ENCODE measurements at places on chromosomes 5 and 9.

GRCh38 chr9:78839252-78839651 lies 542.3 kb downstream of the PSAT1 start:
- no peak for DNase-seq

DNA sequence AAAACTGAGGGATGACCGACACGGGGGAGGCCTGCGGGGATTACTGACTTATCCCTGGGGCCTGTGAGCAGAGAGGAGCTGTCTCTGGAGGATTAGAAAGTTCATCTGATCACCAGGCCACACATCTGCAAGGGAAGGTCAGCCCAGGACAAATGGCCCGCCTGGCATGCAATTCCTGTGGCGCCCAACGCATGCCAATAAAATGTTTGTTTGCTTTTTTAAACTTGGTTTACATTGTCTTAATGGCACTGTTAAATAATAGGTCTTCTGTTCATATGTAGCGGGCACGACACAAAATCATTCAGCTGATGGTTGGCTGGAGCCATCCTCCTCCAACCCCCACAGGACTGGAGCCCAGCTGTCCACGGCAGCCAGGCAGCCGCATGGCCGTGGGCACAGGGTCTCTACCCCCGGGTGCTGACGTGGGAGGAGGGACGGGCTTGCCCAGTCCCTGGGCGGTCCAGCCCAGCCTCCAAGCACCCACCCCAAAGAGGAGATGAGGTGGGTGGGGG lies 41.0 kb upstream of the SLC12A7 start:
- no peak for DNase-seq

DNA sequence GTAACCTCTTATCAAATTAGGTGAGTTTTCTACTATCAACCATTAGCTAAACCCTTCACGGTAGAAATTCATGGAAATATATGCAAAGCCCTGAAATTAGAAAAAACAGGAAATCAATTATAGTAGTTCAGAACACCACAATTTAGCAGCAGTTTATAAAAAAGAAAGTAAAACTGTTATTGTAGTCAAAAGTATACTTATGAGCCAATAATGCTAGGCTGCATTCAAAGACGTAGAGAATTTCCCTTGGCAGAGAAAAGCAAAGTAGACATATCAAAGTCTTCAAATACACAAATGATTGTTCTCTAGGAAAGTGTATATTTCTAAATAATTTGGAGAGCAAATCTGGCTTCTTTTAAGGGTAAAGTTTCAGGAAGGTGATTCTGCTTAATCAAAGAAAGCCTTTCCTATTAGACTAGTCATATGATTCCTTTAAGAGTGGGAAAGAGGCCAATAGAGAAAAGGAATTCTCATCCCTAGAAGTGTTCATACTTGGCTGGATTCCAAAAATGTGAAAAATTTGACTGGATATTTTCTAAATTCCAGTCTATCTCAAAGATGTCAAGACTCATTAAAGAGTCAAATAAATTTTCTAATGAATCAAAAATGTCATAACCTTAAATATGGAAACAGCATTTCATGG lies 185.5 kb downstream of the SMC2 start:
- DNase-seq: no peak

DNA sequence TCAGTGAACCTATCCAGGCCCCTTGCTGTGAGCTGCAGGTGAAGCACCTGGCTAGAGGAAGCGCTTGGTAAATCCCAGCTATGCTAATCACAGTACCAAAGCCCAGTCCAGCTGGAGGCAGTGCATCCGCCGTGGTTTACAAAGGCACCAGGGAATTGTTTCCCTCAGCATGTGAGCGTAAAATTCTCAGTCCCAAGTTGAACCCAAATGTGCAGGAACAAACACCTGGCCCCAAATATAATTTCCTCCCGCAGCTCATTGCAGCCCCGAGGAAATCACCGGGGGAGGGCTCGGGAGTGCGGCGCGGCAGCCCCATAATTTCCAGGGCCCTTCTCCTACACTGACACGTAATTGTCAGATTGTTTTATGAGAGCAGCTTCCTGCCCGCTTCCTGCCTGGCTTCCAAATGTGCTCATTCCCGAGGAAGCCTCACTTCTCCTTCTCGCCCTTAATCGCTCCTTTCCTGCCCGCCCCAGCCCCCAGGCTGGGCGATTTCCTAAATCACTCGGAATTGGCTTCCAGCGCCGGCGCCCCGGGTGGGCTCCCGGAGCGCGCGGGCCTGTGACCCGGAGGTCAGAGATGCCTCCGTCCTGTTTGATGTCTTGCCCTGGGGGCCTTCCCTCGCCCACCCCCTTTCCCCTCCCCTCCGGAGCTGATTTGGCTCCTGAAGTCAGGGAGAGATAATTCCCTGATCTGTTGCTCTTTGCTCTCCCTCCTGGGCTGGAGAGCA lies 134.4 kb downstream of the FGF1 start:
- no peak for DNase-seq

GRCh38 chr9:108108852-108109448 lies 619.4 kb upstream of the KLF4 start:
- no peak for DNase-seq

DNA sequence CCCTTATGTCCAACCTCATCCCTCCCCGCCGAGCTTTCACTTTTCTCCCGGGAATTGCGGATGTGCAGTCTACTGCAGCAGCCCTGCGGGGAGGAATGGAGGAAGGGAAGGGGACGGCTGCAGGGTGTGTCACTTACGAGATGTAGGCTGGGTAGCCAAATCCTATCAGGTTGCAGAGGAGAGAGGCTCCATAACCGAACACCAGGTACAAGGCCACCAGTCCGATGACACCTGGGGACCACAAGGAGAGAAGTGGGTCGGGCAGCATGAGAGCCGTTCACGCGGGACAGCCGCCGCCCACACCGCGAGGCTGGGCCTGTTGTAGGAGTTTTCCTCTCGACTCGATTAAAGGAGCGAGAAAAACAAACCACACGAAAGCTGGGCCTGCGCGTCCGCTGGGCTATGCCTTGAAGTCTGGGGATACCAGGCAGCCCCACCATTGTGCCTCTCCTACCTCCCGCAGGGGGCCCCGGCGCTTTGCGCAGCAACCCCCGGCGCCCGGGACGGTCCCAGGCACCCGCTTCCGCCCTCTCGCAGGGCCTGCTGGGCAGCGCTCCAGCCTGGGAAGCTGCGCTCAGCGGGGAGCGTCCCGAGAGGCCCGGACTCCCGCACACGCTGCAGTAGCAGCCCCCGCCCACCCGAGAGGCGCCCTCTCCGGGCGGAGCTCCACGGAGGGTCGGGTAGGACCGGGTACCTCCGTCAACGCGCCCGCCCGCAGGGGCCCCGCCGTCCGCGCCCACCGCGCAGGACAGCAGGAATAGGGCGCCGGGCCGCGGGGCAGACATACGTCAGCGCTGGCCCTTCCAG lies 798 bp downstream of the REEP5 start:
- DNase-seq: peak; percentile 34

DNA sequence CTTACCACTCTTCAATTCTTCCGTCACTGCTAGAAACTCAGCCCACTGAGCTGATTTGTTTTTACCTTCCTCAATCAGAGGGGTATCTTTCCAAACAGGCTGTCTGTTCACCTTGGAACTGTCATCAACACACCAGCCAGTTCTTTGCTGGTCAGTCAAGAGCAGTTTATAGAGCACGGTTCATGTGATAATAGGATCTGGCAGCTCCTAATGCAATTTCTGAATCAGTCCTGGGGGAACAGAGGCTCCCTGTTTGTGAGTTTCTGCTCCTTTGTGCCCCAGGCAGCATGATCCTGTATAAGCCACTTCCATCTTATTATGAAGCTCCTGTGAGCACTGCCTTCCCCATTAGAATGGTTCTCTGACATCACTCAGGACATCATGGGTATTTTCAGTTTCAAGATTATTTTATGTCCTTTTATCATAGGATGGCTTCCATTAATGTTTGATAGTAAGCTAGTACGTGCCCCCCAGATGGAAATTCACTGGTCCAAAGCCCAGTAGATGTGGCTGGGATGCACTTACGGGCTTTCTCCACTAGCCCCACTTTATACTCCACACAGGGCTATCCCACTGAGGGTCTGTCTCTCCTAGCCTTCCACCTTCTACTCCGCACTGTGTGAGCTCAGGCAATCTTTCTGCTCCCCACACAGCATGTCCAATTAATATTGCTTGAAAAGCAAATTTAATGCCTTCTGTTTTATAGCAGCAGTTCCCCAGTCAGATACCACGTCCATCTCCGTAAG lies 85.5 kb upstream of the SPIN1 start:
- no peak for DNase-seq

GRCh38 chr9:129030191-129030590 lies 2.1 kb upstream of the SH3GLB2 start:
- no peak for DNase-seq

DNA sequence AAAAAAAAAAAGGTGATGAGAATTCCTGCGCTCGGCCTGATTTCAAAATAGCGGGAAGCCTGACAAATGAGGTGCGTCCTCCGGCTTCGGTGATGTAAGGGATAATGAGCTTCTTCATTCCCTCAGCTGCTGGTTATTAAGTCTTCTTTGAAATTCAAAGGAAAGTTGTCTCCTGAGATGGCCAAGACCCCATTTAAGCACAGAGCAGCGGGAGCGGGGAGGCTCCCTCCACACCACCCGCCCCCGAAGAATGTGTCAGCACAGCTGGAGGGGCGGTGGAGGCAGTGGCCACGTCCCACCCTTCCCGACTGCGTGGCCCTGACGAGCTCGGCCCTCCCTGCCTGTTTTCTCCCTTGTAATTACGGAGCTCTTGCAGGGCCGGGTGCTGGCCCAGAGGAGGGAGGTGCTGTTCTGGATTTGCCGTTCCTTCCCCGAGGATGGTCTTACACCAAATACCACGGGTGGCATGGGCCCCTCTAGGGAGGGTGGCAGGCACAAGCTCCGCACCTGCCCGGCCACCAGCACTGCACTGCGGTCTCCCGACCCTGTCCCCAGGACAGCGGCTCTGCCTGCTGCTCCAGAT lies 31.0 kb downstream of the SLC9A3 start:
- DNase-seq: no peak

DNA sequence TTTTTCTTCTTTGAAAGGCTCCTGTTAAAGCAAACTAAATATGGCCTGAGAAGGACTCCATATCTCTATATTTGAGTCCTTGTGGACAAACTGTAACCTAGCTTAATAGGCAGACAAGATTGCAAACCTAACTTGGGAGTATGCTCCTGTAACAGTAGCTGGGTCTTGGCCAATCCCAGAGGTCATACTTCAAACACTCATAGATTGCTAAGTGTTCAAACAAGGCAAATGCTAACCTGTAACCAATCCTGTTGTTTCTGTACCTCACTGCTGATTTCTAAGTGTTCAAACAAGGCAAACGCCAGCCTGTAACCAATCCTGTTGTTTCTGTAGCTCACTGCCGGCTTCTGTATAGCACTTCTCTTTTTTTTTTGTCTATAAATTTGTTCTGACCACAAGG lies 50.6 kb upstream of the CLK4 start:
- no peak for DNase-seq

DNA sequence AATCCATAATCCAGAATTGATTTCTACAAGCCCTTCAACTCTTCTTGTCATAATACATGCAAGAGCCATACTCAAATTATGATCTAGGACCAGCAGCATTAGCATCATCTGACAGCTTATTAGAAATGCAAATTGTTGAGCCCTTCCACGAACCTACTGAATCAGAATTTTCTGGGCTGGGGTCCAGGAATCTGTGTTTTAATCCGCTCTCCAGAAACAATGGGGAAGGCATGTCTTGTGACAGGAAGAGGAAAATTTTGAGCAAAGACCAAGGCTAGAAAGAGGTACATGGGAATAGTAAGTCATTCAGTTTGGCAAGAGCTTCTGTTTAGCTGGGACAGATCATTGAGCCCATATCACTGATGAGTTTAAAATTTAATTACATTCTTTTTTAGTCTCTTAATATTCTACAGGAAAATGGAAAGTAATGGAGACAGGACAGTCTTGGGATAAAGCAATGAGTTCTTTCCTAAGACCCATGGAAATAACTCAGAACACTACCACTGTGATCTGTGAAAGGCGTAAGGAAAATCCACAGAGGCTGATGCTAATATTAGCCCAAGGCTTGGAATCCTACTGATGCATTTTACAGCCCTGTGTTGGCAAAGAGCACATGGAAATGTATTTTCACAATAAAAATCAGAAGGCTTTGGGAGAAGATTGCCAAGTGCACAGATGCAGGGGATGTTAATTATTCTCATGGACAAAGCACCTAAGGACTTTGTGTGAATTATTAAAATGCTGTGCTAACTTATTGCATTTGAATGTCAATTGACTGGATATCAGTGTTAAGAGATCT lies 73.7 kb upstream of the STK32A start:
- DNase-seq: no peak

DNA sequence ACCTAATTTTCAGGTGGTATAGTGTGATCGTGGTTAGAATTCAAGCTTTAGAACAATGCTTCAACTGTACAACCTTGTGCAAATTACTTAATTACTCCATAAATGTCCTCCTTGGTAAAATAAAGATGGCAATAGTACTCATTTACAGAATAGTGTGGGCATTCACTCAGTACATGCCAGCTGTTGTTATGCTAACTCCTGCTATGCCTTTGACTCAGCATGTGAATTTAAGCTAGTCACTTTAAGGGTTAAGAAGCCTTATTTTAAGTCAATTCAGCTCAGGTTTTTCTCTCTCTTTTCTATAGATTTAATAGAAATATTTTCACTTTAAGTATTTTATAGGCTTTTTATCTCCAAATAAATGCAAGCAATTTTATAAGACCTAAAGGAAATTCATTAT lies 335.6 kb upstream of the ITGA1 start:
- DNase-seq: no peak

- DNase-seq: no peak
Observed at GRCh38 chr5:98492258-98492657, 281.2 kb upstream of the RGMB start.

DNA sequence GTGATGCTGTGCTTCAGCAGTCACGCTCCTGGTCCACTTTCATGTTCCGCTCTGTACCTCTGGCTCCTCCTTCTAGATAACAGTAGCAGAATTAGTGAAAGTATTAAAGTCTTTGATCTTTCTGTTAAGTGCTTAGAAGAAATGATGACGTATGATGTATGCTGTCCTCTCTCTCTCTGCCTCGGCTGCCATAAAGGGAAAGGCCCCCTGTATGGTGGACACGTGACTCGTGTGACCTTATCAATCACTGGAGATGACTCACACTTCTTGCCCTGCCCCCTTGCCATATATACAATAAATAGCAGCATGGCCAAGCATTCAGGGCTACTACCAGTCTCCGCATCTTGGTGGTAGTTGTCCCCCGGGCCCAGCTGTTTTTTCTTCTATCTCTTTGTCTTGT lies 100.3 kb downstream of the SYK start:
- DNase-seq: no peak

DNA sequence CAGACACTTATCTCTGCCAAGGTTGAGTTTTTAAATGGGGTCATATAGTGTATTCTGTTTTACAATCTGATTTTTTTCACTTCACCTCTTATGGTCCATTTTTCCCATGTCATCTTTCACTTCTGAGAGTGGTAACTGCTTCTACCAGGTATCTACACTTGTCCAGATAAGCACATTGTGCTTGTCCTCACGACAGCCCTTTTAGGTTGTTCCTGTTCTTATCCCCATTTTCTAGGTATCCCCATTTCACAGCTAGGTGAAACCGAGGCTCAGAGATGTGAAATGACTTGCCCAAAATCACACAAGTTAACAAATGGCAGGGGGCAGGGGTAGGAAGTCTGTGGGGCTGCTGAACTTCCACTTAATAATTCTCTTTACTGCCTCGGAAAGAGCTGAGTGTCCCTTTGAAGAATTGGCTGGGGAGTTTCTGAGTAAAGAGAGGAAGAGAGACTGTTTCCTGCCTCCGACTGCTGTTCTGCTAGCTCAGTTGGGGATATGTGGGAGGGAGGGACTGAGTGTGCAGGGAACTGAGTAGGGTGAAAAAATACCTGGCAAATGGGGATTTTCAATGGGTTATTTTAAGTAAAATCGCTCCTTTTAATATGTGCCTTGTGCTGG lies 255.4 kb downstream of the GRIA1 start:
- no peak for DNase-seq

GRCh38 chr5:110873773-110874437 lies 135.1 kb downstream of the SLC25A46 start:
- no peak for DNase-seq

GRCh38 chr9:127664678-127665507 lies 41.9 kb upstream of the CFAP157 start:
- DNase-seq: no peak
